ENCODE measurements at places on chromosomes 4 and X.
A peak's percentile ranks its signal among the peaks of the same experiment; 100 is the strongest.

GRCh38 chrX:97564496-97564895 is 680.8 kb downstream of the RPA4 start:
- no peak for DNase-seq

DNA sequence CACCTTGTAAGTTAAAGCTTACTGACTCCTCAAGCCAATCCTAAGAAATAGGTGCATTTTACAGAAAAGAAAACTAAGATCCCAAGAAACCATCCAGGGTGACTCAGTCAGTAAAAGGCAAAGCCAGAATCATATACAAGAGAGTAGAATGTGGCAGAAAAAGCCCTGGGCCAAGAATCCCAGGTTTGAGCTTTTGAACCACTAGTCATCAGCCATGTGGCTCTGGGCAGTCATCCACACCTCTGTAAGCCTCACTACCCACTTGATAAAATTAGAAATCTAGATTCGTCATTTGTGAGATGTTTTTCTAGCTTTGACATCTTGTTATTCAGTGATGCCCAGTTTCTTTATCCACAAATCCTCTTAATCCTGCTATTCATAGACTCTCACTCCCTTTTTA is 122.2 kb upstream of the PDE5A start:
- DNase-seq, result no peak

DNA sequence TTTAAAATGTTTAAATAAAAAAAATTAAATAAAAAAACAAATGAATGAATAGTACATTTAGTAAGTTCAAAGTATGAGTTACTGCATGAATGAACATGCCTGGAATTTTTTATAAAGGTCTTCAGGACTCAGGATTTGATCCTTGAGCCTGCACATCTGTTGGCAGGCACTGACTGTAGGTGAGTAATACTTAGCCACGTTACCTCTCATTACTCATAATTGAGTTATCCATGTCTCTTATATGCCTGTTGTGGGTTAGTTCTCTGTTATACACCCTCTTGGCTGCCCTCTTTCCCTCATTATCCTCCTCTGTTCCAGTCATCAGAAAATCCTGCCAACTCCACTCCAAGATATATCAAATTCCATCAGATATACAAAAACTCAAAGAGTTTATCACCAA is 276.0 kb downstream of the FBXW7 start:
- DNase-seq, result no peak

GRCh38 chr4:117324851-117325491 is 239.6 kb upstream of the TRAM1L1 start:
- DNase-seq, result no peak

GRCh38 chrX:31658360-31658759 is 586.5 kb upstream of the FTHL17 start:
- no peak for DNase-seq

GRCh38 chrX:17564689-17565409 is 172.4 kb upstream of the SCML1 start:
- DNase-seq, result no peak

GRCh38 chr4:26406346-26406975 is 83.8 kb downstream of the CCKAR start:
- DNase-seq, result no peak

DNA sequence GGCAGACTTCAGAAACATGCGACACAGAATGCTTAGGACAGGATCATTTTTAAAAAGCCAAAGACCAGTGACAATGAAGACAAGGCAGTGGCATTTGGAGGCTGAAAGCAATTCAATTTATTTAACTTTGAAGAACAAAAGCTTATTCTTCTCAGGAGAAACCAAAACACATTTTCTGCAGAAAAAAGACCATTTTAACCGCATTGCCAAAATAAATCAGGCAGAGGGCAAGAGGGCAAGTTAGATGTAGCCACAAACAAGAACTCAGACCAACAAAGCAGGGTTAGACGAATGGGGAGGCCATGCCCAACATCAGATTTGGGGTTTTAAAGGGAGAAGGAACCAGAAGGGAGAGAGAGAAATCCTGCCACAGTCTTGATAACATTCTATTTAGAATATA is 58.9 kb downstream of the RELL1 start:
- DNase-seq, result no peak

DNA sequence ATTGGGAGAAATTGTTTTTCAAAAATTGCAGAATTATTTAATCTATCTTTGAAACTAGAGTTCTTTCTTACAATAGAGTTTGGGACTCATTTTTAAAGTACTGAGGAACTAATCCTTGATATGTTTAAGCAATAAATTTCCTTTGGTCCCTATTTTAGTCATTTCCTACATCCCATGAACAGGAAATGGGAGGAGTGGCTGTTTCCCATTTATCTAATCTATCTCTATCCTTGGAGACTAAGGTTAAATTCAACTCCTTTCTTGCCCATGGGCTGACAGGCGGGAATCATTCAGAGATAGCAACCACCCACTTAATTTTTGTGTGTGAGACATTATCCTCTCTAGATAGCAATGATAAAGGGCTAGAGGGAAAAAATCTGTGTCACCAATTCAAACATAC is 131.6 kb upstream of the EMCN start:
- no peak for DNase-seq

DNA sequence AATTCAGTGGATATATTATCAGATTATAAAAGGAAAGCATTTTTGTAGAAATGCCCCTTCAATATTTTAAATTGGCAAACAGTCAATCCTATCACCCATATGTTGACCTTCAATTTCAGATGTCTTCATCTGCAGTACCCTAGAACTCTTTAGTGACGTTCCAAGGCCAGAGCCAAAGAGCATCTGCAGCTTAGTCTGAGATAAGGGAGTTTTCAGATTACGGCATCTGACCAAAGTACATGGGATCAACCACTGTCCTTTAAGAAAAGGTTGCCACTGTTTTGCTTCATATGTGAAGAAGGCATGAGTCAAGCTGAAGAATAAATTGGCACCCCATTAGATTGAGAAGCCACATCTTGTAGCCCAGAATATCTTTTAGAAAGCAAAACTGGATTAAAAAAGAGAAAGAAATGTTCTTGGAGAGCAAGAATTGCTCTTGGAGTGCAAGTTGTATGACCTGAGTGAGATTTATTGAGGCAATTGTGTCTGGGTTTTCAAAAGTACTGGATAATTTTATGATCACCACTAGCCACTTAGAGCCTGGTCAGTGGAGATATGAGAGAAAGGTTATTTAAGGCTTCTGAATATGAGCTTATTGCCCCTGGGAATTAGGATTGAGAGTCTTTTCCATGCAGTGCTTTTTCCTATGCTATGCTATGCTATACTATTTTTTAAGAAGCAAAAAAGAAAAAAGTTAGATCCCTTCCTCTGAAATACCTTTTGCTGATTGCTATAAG is 251.9 kb upstream of the NR3C2 start:
- no peak for DNase-seq

DNA sequence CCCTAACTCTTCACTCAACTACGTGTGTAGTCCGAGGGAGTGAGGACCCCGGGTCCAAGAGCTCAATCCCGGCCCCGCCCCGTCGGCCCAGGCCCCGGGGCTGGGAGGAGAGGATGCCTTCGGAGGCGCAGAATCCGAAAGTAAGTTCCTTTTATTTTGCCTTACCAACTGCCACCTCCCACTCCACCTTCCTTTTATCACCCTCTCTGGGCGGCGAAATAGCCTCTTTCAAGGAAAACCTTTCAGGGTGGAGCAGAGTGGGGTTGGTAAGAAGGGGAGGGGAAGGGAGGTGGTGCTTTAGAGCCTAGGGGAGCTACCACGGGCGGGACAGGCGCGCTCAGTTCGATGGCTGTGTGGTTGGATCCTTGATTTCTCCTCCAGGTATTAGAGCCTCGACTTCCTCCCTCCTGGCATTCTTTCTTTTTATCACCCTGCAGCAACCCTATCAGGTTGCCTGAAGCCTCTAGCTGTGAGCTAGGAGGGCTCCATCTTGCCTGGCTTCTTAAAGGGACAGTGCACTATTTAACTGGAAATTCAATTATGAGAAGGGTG is 191.2 kb downstream of the RRAGB start:
- no peak for DNase-seq

GRCh38 chr4:185524888-185525863 is 10.1 kb downstream of the PDLIM3 start:
- no peak for DNase-seq

DNA sequence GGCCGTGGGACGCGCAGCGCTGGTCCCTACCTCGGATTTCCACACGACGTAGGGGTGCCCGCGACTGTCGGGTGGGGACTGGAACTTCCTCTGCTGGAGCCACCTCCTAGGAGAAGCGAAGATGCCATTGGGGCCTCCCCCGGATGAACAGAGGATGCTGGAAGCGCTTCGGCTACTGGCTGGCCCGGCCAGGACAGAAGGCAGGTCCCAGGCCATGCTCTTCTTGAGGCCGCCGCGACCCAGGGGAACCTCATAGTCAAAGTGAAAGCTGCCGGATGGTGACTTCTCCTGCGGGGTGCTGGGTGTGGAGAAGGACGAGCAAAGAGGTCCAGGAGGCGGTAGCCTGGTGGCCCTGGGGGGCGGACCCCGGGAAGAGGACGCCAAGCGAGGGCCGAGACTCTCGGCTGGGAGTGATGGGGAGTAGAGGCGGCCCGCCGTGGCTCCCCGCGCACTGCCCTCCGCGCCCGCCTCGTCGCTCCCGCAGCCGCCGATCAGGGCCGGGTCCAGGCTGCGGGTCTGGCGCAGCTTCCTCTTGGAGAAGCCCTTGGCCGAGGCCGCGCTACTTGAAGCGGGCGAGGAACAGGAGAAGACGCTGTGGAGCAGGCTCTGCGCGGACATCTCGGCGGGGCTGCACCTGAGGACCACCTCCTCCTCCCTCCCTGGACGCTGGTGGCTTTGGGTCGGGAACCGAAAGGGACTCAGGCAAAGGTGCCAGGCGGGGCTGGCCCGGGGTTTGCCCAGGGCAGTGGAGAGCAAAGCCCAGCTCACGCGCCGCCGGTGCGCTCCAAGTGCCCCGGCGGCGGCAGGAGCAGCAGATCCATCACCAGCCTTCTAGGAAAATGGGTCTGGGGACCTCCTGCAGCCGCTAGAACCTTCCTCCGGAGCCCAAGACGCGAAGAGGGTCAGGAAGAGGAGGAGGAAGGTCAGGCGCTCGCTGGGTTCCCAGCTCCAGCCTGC is 1.2 kb downstream of the ARHGAP6 start:
- no peak for DNase-seq

GRCh38 chrX:153032397-153033118 is 23.7 kb upstream of the PNMA3 start:
- DNase-seq, result peak; percentile 43

DNA sequence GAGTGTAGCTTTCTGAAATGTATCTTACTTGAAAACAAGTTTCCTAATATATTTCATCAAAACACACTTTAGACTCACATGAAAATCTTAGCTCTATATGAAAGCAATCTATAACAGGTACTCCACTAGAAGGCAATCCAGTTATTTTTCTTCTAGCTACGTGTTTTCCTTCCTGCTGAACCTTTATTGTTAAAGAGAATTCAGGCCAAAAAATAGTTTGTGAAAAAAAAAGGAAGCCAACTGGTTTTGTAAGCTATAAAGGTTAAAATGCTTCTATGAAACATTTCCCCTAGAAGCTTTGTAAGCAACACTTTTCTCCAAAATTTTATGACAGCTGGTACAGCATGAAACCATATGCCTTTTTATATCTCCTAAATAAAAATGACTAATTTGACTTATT is 304.7 kb upstream of the DIAPH2 start:
- DNase-seq, result no peak

- DNase-seq, result no peak
Observed at GRCh38 chrX:133516686-133517085, 101.4 kb upstream of the GPC4 start.

- no peak for DNase-seq
Observed at GRCh38 chrX:70479922-70480659, 35.5 kb downstream of the DLG3 start.

GRCh38 chrX:110241816-110242215 is 76.1 kb downstream of the AMMECR1 start:
- DNase-seq, result no peak

DNA sequence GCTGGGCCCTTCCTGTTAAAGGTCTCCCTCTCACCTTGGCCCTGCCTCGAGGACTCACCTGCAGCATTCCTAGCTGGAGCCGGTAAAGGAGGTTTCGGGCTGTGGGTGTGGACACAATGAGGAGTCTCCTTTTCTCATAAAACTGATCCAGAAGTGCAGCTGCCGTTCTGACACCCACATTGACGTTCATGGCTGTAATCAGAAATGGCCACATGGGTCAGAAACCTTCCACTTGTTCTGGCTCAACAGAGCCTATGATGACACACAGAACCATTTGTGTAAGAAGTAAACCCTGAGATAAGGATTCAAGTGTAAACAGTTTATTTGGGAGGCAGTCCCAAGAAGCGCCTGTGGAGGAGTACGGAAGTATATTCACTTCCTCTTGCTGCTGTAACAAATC is 63.8 kb downstream of the SRPX start:
- no peak for DNase-seq

GRCh38 chr4:141871086-141871770 is 234.8 kb downstream of the IL15 start:
- no peak for DNase-seq

DNA sequence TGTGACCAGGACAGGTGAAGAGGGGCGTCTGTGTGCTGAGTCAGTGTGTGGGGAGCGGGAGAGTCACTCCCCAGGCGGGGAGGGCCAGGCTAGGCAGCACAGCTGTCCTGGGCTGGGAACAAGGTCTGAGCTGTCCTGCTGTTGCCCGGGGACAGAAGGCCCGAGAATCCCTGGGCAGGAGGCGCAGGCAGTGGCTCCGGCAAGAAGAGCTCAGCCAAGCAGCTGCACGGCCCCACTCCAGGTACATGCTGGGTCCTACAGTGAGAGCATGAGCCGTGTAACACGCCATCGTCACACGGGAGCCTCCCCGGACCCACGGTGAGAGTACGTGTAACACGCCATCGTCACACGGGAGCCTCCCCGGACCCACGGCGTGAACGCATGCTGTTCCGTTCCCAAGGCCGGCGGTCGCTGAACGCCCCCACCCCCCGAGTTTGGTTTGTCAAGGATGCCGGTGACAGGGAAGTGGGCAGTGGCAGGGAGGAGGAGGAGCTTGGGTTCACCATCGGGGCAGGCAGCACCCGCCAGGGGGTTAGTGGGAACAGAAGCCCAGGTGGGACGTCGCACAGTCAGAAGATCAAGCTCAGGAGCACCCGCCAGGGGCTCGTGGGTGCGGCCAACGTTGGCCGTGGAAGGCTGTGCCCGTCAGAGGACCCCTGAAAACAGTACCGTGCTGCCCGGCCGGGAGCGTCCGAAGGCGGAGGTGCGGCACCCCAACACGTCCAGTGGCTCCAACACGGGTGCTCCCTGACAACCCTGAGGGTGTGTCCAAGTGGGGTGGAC is 15.6 kb downstream of the PPP2R3B start:
- no peak for DNase-seq

- no peak for DNase-seq
Observed at GRCh38 chr4:183434264-183434663, 10.2 kb upstream of the CDKN2AIP start.

DNA sequence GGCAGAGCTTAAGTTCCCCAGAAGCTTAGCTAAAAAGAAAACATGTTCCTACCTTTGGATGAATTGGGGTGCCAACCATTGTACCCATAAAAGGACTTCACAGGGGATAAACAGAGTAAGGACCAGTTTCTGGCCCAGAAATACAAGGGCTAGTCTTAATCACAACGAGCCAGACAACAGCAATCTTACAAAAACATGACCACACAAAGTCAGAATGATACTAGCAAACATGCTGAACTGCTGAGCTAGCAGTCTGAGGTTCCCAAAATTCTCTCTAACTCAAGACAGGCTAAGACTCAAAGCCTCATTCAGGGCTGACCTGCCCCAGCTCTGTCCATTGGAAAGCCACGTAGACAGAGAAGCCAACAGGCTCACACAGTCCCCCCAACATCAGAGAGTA is 40.3 kb downstream of the ATP11C start:
- DNase-seq, result no peak
